ENCODE measurements at places on chromosomes 3 and 15.
A peak's percentile ranks its signal among the peaks of the same experiment; 100 is the strongest.

- DNase-seq, result no peak
Observed at GRCh38 chr15:40244961-40245523, 6.2 kb downstream of the PAK6 start.

GRCh38 chr3:108554229-108554628, 35.0 kb downstream of the CIP2A start:
- no peak for DNase-seq

DNA sequence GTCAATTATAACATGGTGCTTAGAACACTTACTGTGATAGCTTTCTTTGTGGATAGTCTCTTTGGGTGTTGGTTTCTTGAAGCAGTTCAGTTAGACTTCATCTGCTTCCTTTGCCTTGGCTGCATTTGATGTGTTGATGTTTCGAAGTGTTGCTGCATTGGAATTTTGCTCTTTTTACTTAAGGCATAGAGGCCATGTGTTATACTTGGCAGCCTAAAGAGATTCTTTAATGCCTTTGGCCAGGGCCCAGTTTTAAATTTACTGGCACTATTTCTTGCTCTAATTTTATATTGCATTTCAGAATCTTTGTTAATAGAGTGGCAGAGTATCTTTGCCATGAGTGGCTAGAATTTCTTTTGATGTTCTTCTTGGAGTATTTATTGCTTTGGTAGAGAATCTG, 21.2 kb downstream of the NR1D2 start:
- no peak for DNase-seq

- no peak for DNase-seq
Observed at GRCh38 chr15:73894133-73894814, 20.9 kb downstream of the TBC1D21 start.

GRCh38 chr15:34436126-34436955, 1.3 kb downstream of the GOLGA8A start:
- no peak for DNase-seq

DNA sequence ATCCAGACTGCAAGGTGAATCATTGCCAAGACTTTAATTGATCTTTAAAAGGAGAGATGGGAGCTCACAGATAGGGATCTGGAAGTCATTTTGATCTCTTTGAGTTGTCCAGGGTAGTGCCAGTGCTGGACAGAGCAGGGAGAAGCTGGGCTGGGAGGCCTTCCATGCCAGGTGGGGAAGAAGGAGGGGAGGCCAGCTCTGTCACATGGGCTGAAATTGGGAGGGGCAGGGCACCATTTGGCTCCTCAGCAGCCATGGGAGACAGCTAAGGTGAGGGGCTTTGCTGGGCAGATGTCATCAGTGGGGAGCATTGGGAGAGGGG, 23.4 kb downstream of the SMAD6 start:
- no peak for DNase-seq

DNA sequence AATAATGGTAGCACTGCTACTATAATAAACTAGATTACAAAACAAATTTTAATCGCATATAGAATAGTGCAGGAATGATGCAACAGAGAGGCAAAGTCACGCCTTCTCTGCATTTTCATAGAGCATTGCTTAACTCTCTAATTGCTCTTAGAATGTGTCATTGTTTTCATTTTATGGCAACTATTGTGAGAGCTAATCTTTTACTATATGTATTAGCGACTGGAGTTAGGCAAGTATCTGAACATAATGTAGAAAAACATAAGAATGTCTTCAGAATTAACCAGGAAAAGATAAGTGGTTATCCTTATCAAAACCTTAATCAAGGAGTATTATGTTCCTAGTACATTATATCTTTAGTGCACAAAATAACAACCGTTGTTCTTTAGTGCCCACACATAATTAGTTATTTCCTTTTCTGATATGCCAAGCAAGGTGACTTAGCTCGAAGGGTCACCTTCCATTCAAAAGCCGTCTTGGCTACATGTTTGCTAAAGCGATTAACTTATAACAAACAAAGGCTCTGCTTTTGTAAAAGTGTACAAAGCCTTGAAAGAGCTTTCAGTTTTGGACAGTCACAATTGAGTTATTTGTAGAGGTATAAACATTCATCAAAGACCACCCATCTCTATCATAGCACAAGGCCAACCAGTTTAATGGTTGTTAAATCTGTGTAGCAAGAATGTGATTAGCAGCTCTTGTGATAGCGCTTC, 1328.9 kb downstream of the ROBO2 start:
- DNase-seq, result no peak

- DNase-seq, result peak; percentile 55
Observed at GRCh38 chr3:39065197-39065596, 13.4 kb downstream of the WDR48 start.

GRCh38 chr15:39205506-39206371, 375.1 kb upstream of the THBS1 start:
- no peak for DNase-seq

DNA sequence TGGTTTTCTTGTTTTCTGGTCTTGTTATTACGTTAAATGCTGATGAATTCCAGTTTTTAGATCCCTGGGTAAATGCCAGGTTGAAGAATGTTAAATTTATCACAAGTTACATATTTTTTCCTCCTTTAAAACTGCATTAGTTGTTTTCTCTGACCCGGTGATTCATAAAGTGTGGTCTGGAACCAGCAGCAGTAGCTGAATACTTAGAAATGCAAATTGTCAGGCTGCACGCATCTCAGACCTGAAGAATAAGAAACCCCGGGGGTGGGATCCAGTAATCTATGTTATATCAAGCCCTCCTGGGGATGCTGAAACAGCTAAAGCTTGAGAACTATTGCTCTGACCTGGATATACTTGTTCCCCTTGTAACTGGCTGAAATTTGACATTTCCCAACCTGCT, 69.1 kb downstream of the PEX5L start:
- no peak for DNase-seq

DNA sequence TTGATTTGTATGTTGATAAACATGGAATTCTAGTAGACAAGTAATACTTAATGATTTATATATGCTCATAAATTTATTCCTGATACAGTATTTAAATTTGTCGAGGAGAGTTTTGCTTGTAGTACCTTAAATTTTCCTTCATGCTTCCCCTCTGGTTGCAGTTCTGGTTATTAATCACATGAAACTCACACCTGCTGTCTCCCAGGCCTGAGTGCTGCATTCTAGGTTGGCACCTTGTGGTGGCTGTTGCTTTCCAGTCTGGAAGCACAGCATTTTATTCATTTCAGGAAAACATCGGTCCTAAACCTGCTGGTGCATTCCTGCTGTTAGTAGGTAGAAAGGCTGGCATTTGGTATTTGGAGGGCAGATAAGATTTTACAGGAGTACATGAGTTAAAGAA, 44.9 kb downstream of the ATP1B3 start:
- DNase-seq, result no peak

DNA sequence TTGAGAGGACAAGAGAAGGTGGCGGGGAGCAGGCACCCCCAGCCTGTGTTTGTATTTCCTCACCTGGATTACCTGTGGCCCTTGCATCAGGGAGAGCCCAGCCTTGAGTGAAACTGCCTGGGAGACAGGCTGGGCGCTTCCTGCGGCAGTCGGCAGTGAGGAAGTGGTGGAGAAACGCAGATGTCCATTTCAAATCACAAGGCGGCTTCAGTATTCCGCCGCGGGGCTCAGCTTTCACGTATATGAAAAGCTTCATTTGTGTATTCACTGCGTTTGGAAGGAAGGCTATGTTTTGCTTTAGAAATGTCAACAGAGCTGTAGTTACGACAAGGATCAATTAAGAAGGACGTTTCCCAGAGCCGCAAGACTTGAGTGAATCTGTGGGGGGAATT, 167.4 kb upstream of the CTDSPL start:
- no peak for DNase-seq

GRCh38 chr15:56929399-56929798, 11.0 kb downstream of the TCF12 start:
- no peak for DNase-seq

DNA sequence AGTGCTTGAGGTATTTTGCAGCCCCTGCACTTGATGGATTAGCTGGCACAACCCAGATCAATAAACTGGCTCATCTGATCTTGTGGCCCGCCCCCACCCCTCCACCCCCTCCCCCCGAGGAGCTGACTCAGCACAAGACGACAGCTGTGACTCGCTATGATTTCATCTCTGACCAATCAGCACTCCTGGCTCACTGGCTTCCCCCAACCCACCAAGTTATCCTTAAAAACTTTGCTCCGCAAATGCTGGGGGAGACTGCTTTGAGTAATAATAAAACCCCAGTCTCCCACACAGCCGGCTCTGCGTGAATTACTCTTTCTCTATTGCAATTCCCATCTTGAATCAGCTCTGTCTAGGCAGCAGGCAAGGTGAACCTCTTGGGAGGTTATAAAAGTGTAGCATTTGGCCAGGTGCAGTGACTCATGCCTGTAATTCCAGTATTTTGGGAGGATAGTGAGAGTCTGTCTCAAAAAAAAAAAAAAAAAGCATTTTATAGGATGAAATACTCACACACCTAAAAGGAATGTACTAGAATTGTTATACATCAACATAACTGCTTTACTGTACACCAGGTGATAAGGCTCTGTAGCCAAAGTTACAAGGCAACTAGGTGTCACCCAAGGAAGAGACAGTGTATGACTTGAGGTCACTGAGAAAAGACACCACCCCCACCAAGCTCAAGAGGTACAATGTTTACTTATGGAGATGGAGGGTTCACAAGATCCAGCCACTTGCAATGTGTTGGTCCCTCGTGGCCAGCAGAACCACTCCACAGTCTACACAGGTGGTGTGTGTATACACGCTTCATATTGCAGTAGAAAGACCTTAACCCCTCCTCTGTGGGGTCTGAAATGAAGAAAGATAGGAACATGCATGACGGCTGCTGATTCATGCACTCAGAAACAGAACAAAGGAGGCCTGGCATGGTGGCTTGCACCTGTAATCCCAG, 8.6 kb downstream of the ZNF445 start:
- DNase-seq, result no peak

GRCh38 chr3:42224178-42224577, 41.8 kb downstream of the CCK start:
- DNase-seq, result no peak

DNA sequence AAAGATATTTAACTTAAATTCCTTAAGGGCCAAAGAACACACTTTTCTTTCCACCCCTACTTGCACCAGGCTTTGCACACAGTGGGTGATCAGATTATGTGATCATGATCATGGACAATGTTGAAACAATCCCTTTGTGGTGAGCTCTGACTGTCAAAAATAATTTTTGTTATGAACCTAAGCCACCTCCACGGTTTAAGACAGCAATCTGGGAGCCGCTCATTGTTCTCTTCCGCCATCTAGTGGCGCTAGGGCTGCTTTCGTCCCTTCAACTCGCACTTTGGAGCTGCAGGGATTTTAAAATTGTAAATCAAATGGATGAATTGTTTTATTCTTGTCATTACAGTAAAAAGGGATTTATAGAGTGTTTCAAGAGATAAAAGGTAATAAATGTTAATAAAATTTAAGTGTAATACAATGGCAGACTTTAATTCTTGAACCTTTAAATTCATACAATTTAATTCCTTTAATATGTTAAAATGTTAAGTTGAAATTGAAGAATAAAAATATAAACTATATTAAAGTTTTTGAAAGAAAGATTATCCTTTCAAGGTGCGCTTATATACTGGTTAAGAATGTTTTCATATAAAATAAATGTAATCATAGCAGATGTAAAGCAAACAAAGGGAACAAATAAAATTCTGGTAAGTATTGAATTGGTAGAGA, 45.3 kb upstream of the ARL6 start:
- DNase-seq, result peak; percentile 72

DNA sequence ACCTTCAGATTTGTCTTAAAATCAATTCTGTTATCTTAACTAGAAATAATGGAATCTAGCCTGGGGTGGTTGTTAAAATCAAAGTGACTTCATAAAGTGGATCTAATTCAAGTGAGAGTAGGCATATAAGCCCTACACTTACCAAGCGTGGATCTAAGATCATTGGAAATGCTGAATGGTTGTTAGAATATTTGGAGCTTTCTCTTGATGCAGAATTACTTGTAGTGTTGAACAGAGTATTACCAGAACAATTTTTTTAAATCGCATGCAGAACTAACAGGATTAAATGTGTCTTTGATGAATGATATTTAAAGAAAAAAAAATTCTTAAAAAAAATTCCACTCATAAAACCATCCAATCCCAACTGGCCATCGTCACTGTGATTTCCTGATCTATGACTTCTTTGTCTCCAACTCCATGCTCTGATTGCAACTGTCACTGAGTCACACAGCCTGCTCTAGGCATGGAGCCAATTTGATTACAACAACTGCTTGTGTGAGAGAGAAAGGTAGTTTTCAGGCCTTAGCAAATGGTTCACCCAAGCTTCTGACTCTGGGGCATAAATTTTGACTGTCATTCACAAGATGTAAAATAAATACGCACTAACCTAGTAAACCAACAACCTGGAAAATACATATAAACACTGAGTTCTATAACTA, 25.9 kb upstream of the SPRED1 start:
- no peak for DNase-seq

GRCh38 chr3:72892081-72892775, 4.4 kb downstream of the GXYLT2 start:
- no peak for DNase-seq

GRCh38 chr3:138009476-138010272, at the start of gene CLDN18:
TSS of gene CLDN18 (plus strand) at chr3:138010165. CDS start at chr3:138010226, 61 bp downstream.
- no peak for DNase-seq

GRCh38 chr15:29849716-29850115, 27.4 kb upstream of the TJP1 start:
- DNase-seq, result no peak

DNA sequence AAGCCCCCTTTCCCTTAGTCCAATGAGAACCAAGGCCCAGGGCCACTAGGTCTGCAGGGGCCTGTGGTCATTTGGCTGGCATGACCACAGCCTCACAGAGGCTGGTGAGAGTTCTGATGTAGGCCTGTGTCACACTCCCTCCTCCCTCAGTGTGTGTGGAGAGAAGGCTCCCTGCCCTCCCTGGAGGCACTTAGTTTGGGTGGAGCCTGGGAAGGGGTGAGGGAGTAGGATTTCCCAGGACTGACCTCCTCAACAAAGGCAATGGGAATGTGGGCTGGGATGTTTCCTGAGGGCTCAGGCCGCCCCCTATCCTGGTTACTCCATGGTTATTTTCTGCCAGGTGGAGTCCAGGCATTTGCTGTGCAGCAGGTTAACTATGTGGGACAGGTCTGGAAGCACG, 7.6 kb downstream of the TEX264 start:
- DNase-seq, result no peak

GRCh38 chr15:51377038-51377786, 35.8 kb downstream of the GLDN start:
- no peak for DNase-seq

DNA sequence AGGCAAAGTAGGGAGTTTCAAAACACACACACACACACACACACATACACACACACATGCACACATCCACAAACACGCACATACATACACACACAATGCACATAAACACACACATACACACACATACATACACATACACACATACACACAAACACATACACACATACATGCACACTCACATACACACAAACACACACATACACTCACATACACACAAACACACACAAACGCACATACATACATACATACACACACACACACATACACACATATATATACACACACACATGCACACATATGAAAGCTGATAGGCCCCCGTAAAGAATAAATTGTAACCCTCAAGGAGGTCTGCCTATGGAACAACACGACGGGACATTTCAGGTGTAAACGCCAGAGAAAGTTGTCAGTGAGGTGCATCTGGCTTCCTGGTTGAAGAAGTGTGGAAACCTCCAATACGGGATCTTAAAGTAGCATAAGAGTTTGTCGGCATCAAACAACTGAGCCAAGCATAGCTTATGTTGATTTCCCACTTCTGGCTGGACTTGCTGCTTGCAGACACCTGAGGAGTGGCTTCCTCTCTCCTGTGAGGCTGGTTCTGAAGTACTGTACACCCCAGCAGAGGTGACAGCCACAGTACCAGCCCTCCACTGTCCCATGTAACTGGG, 5.8 kb downstream of the RFTN1 start:
- DNase-seq, result no peak

Data from HEK293T (cell line).